Hematopoietic multipotent progenitor cell treated with erythropoietin and hydrocortisone succinate and interleukin-3 and kit ligand, for 6 days (in vitro differentiated cells): ENCODE measurements at places on chromosomes 13 and 19.

DNA sequence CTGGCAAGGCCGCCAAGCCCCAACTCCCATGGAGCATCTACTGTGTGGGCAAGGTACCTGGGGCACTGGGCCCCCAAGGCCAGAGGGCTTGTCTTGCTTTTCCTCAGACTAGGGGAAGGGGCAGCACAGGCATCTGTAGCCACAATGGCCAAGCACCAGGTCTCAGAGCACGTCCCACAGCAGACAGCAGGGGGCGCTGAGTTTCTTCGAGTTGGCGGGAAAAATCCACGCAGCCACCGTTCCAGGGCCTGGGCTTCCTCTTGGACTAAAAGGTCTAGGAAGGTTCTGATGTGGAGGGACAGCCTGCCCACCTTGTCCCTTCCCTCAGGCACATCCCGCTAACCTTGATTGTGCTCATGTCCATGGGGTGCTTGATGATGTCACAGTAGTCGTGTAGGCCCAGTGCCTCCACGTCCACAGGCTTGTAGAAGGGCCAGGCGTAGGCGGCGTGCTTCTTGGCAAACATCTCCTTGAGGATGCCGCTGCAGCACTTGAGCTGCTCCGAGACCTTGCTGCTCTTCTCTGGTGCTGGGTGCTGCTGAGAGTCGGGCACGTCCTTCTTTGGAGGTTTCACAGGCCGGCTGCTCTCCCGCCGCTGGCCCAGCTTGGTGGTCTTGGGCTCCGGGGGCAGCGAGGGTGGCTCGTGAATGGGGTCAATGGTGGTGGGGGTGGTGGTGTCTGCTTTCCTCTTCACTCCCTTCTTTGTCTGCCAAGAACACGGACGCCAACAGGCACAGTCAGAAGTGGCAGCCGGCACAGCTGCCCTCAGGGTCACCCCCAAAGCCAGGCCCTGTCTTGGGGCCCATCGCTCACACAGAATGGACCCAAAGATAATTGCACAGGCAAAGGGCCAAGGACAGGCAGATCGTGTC, 32.0 kb upstream of the EPHX3 start:
- peak; percentile 86 for DNase-seq

DNA sequence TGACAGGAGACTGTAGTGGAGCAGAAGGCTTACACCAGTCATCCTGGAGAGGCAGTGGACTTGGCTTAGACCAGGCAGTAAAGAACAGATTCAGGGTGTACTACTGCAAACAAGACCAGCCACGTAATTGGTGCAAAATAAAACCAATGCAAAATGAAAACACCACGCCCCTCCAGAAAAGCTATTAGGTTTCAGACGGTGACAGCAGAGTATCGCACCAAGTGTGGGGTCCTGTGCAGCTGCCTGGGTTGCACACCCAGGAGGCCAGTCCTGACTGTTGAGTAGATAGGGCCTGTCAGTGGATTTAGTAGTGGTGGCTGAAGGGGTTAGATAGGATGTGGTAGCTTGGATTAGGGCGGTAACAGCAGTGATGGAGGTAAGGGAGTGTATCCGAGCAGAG, 5.4 kb upstream of the PRKACA start:
- no peak for DNase-seq

DNA sequence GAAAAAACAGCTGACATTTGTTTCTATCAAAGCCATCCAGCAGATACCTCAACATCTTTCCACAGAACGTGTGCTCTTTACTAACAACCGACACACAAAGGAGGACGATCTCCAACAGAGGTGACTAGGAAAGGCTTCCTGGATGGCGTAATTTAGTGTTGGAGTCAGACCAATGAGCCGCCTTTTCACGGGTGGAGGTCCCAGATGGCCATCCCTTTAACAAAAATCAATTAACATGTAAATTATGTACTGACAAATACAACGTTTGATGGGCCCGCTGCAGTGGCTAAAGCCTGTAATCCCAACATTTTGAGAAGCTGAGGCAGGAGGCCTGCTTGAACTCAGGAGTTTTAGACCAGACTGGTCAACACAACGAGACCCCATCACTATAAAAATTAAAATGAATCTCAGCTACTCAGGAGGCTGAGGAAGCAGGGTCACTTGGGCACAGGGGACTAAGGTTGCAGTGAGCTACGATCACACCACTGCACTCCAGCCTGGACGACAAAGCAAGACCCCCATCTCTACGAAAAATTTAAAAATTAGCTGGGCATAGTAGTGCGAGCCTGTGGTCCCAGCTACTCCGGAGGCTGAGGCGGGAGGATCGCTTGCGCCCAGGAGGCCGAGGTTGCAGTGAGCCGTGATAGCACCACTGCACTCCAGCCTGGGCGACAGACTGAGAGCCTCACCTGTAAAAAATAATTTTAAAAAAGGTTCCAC, 1.2 kb upstream of the DPY19L3 start:
- DNase-seq = peak; percentile 18

- no peak for DNase-seq
Observed at GRCh38 chr19:57362419-57362818, 932 bp upstream of the TRAPPC2B start.

DNA sequence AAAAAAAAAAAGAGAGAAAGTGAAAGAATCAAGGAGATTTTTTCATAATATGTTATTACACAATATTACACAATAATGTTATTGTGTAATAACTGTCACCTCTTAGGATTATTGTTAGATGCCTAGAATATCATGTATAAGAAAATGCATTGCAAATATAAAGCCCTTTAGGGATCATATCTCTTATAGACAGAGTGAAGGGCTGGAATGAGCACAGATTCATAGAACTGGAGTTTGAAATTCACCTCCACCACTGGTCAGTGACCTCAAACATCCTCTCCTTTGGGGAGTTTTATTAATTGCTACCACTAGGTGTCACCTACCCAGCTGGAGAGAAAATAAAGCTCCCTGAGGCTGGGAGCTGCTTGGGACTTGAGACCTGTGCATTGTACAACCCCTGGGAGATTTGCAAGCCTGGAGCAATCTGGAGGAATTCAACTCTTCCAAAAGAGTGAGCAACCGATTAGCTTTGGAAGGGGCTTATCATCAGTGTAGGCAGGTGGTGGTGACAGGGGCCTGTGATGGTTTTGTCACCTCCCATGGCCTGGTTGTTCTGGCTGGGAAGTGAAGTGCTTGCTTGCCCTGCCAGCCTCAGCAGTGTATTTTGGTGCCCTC, 30.3 kb upstream of the FRY start:
- DNase-seq = peak; percentile 74

- DNase-seq = no peak
Observed at GRCh38 chr19:48348045-48348444, 15.7 kb downstream of the TMEM143 start.

DNA sequence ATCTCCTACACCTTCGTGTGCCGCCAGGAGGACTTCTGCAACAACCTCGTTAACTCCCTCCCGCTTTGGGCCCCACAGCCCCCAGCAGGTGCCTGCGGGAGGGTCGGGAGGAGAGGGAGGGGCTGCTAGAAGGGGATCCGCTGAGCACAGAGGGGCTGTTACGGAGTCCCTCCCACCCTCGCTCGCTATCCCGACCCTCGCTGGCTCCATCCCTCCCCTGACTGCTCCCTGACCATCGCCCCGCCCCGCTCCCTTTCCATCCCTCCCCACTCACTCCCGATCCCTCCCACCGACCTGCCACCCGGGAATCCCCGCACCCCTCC, 780 bp downstream of the CD177 start:
- no peak for DNase-seq

- DNase-seq = no peak
Observed at GRCh38 chr19:7933828-7934725, 8.1 kb upstream of the CTXN1 start.

DNA sequence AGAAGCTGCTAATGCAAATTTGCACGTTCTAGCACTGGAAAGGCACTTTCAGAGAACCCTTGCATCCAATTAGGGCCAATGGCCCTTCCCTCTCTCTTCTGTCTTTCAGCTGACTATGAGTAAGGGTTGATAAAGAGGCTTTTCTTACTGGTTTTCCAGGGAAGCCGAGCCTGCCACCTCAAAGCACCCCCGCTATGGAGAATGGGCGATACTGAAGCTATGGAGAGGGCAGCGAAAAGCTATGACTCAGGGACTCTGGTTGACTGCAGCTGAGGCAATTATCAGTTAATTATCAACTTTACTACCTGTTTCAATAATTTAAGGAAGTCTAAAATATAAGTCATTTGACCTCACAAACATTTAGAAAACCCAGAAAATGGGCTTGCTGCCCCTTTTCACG, 115.8 kb downstream of the TRPC4 start:
- no peak for DNase-seq

- no peak for DNase-seq
Observed at GRCh38 chr19:1648459-1648849, 4.0 kb downstream of the TCF3 start.

DNA sequence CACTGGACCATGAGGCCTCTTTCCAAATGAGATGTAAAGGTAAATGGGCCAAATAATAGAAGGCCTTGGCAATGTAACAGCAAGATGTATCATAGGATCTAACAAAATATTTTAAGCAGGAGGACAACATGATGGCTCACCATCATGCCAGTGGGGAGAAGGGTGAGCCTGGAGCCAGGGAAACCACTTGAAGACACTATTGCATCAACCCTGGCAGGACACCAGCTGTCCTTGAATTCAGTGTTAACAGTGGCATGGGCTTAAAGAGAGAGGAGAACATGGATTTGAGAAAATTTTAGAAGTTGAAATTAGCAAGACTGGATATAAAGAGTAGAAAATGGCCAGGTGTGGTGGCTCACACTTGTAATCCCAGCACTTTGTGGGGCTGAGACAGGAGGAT, 6.7 kb upstream of the RCBTB2 start:
- no peak for DNase-seq

DNA sequence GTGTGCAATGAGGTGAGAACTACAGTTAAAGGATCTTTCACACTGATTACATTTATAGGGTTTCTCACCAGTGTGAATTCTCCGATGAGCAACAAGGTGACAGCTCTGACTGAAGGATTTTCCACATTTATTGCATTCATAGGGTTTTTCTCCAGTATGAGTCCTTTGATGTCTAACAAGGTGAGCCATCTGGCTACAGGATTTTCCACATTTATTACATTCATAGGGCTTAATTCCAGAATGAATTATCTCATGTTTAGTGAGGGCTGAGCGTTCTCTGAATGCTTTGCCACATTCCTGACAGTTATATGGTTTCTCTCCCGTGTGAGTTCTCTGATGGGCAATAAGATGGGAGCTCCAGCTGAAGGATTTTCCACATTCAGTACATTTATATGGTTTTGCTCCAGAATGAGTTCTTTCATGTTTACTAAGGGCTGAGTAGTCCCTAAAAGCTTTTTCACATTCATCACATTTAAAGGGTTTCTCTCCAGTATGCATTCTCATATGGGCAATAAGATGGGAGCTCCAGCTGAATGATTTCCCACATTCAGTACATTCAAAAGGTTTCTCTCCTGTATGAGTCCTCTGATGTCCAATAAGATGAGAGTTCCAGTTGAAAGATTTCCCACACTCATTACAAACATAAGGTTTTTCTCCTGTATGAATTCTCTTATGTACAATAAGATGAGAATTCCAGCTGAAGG, 4.4 kb upstream of the C19orf18 start:
- DNase-seq = peak; percentile 25

GRCh38 chr19:15563931-15564330, 51.1 kb upstream of the CYP4F8 start:
- no peak for DNase-seq

GRCh38 chr13:29922896-29923295, 72.5 kb upstream of the UBL3 start:
- no peak for DNase-seq

DNA sequence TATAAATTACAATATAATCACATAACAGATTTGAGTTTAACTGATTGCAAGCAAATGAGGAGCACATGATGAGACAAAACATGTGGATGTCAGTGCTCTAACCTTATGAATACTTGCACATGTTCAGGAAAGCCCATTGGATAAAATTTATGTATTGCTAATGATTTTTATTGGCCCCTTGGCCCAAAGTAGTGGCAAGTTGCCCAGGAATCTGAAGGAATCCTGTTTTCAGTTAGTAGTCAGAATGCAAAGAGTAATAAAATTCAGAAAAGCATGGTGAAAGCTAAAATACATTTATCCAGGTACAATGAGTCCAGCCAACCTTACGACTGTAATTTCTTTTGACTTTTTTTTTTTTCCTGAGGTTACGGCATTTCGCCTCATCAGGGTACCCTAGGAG, 1539.4 kb downstream of the EFNB2 start:
- no peak for DNase-seq

GRCh38 chr19:3736106-3736724, 25.3 kb downstream of the APBA3 start:
- no peak for DNase-seq

- peak; percentile 95 for DNase-seq
Observed at GRCh38 chr19:9309974-9310446, 372 bp upstream of the ZNF699 start.

DNA sequence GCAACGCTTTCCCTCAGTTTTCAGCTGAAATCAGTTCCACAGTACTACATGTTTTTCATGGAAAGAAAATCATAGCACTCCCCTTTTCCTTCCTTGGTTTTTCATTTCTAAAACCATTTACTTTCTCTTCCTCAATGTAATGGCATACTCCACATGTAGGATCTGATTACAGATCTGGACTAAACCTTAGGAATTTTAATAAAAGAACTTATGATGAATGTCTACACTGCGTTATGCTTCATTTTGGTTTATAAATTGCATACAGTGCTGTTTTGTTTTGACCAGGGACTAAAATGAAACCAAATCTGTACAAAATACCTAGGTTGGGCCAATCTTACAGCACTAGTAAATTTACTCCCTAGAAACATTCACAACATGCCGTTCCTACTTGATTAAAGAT, 589.9 kb downstream of the TBC1D4 start:
- no peak for DNase-seq

DNA sequence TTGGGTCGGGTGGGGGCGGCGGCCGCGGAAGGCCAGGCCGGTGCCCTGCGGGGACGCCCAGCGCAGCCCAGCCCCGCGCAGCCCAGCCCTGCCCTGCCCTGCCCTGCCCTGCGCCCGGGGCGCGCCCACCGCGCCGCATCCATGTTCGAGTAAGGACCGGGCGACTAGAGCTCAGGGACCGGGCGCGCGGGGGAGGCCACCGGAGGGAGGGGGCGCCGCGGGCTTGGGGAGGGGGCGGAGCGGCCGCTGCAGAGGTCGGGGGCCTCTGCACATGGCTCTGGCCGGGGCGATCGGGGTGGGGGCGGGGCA, 169 bp downstream of the GRAMD1A start:
- no peak for DNase-seq

DNA sequence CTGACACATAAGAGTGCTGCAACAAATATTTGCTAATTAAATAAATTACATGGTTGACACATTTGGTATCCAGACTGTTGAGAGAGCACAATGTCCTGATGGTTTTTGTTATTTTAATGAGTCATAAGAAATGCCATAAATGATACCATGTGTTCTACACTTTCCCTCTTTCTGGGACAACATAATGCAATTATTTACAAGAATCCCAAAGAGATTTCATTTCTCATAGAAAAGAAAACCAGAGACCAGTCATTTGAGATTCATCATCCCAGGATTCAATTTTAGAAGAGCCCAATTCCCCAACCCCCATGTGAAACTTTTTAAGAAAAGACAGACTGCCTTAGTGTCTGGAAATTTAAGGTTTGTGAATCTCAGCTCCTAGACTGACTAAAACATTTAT, 399.6 kb downstream of the DCT start:
- DNase-seq = no peak

- DNase-seq = no peak
Observed at GRCh38 chr19:4896372-4896771, 6.3 kb downstream of the ARRDC5 start.
